ENCODE measurements at places on chromosomes 16 and 17.
A peak's percentile ranks its signal among the peaks of the same experiment; 100 is the strongest.

DNA sequence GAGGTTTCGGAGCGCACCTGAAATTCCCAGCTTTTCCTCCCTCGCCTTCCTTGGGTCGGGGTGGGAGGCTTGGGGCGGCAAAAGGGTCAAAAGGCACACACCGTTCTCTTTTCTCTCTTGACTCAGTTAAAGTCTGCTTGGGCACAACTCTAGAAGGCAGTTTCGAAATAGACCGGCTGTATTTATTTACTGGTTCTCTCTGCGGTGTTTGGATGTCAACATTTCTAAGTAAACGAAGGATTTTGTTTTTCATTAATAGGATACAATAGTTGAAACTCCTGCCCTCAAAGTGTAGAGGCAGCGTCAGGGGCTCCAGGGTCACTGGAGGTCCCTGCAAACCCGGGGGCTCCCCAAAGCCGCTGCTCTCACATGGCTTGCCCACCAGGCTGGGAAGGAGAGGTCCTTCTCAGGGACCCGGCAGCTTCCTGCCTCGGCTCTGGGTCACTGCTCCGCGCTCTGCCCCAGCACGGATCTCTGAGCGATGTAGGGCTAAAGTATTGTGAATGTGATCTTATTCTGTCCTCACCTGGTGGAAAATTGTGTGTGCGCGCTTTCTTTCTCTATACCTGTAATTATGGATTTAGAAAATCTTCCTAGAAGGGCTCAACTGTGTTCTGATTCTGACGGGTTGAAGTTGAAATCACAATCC, 952 bp downstream of the BMERB1 start:
- DNase-seq = no peak

DNA sequence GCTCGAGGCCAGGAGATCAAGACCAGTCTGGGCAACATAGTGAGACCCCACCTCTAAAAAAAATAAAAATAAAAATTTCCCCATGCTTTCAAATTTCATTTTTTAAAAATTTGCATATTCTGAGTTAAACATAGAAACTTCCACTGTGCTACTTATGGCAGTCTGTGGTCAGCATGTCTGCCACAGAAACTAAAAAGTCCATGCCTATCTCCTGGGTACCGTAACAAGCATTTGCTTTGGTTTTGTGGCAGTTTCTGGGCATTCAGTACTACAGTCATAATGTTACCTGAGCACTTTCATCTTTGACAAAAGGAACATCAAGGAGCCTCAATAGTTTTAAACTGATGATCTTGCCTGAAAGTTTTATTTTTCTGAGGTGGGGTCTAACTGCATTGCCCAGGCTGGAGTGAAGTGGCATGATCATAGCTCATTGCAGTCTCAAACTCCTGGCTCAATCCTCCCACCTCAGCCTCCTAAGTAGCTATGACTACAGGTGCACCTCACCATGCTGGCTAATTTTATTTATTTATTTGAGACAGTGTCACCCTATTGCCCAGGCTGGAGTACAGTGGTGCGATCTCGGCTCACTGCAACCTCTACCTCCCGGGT, 13.2 kb upstream of the ITGA2B start:
- no peak for DNase-seq

DNA sequence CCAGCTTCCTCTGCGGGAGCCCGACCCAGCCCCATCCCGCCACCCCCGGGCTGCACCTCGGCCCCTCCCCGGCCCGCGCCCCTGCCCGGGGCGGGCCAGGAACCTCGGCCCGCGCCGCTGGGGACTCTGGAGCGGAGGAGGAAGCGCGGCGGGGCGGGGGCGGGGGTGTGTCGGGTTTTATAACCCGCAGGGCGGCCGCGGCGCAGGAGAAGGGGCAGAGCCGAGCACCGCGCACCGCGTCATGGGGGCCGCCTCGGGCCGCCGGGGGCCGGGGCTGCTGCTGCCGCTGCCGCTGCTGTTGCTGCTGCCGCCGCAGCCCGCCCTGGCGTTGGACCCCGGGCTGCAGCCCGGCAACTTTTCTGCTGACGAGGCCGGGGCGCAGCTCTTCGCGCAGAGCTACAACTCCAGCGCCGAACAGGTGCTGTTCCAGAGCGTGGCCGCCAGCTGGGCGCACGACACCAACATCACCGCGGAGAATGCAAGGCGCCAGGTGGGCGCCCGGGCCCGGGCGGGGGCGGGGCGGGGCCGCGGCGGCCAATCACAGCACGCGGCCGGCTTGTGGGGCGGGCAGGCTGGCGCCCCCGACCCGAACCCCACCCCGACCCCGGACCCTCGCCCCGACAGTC, at the start of gene ACE:
Gene ACE, plus strand, starts transcription at position 208 of the 626 bp plus-strand sequence. Its CDS starts 34 bp downstream, at position 242.
- DNase-seq = no peak

DNA sequence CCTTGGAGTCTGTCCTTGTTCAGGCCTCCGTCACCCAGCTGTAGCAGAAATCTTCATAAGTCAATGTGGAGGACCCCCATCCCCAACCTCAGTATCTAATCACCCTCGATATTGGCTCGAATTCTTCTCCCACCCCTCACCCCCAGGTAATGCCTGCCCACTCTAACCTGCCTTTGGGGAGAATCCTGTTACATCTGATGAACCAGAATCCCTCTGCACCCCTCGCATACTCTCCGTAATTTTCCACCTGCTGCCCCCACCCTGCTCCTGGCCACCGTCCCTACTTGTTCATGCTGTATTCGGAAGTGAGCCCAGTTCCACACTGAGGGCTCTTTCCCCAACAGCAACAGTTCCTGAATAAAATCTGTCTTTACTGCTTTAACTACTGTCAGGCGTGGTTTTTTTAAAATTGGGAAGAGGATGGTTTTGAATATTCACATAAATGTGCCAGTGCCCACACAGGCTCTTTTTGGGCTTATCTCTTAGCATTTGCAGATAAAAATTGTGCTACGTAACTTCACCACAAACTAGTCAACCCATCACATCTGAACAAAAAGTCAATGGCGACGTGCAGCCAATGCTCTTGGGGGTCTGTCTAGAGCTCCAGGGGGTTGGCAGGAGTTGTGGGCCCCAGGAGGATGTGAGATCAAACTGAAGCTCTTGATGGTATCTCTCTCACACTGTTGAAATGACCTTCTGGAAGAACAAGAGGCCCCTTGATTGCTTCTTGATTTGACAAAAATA, 73.7 kb downstream of the NETO2 start:
- no peak for DNase-seq

- DNase-seq = peak; percentile 25
Measured at GRCh38 chr17:58575511-58575910, 61.1 kb upstream of the MTMR4 start.

GRCh38 chr17:49406421-49407061, 8.1 kb downstream of the PHB1 start:
- no peak for DNase-seq

GRCh38 chr17:13777003-13777402, 175.3 kb upstream of the HS3ST3A1 start:
- no peak for DNase-seq

- no peak for DNase-seq
Measured at GRCh38 chr17:79304884-79305283, 230.3 kb downstream of the ENGASE start.

GRCh38 chr16:7775072-7775488, 442.4 kb downstream of the RBFOX1 start:
- no peak for DNase-seq

DNA sequence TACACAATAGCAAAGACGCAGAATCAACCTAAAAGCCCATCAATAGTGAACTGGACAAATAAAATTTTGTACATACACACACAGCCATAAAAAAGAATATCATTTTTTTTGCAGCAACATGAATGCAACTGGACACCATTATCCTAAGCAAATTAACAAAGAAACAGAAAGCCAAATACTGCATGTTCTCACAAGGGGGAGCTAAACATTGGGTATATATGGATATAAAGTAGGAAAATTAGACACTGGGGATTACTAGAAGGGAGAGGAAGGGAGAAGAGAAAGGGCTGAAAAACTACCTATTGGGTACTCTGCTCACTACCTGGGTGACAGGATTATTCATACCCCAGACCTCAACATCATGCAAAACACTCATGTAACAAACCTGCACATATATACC, 28.2 kb downstream of the ADAMTS18 start:
- no peak for DNase-seq
